ENCODE measurements at places on chromosomes 16 and 17. TPM values are rescaled to one million over a fixed set of nuclear protein-coding genes. Genes with fewer than 3 reads are reported as not detected.

Gene PDILT
- not detected for total RNA-seq

Gene DLX3
- not detected for total RNA-seq

Gene KLHL10
- total RNA-seq, result not detected

Gene HIC1
- 61.1 TPM for total RNA-seq

Gene PRRT2
- total RNA-seq, result 0.35 TPM

Gene TRPV2
- 93.7 TPM for total RNA-seq

Gene DLX4
- total RNA-seq, result 0.23 TPM

Gene TBC1D3I
- total RNA-seq, result not detected

Gene VPS35L
- total RNA-seq, result 42.3 TPM

Gene TBC1D26
- total RNA-seq, result not detected
